ENCODE measurements at places on chromosomes 12 and 14.

DNA sequence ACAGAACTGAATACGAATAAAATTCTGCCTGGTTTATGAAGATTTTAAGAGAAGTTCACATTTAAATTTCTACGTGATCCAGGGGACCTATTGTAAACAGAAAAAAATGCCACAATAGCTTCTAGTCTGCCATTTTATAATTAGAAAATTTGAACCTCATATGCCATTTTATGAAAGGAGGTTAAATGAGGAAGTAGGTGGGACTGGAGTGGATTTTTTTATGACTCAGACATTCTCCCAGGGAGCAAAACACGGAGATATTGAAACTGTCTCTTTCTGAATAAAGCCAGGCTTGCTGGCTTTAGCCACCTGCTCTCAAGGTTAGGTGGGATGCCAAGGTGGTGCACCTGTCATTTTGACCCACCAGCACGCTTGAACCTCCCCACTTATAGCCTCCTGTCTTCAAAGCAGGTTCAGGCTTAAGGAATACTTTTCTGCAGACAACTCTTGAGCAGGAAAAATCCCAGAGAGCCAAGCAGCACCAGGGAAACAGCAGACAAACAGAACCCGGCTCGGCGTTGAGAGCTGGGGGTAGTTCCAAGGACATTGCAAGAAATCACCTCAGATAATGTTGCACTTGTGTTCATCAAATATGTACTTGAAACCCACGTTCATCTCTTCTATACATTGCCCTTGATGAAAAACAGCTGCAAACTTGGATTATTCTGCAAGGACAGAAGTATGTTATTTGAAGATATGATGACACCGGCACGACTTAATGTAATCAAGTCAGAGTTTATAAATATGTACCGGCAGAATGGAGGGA, 203.7 kb downstream of the PPM1H start:
- no peak for DNase-seq

DNA sequence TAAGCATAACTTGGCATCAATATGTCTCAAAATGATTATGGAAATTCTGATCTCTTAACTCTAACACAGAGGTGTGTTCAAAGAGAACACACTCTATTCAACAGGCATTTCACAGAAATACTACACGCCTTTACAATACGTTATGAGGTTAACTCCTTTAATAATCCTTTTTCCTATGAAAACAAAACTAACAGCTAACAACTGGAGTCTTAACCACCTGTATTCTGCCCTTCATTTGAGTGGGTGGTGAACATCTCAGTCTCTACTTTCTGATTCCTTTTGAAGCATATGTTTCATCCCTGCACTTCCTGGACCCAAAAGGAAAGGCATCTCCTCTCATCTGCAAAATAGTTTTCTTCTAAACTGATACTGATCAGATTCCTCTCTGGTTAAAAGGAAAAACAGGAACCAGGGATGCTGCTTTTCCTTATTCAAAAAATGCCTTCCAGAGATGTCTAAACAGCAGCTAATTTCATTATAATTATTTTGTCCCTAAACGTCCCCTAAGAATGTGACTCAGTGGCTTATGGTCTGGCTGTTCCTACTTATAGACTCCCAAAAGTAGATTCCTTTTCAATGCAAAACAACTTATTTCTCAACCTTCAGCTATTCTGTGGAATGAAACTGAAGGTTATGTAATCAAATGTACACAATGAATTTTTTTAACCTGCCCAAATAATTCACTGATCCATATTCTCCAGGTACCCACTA, 24.1 kb downstream of the ITPR2 start:
- no peak for DNase-seq

- DNase-seq, result no peak
These were observed 156.3 kb downstream of the RIMBP2 start for GRCh38 chr12:130559806-130560205.

GRCh38 chr12:78189656-78190055, 359.0 kb downstream of the NAV3 start:
- DNase-seq, result no peak

DNA sequence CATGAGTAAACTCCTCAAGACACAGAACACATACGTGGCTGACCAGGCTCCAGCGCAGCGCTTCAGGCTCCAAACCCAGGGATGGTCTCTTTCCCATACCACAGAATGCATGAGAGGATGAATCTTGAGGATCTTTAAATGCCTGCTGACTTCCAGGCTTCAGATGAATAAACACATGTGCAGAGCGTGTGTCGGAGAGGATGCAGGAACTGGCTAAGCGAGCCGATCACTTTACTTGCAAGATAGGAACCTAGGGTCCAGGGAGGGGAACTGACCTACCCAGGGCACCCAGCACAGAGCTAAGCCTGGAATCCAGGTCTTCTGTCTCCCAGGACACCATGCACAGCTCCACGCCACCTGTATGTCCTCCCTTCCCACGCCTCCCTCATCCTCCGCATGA, 209.8 kb downstream of the BCL11B start:
- DNase-seq, result no peak

DNA sequence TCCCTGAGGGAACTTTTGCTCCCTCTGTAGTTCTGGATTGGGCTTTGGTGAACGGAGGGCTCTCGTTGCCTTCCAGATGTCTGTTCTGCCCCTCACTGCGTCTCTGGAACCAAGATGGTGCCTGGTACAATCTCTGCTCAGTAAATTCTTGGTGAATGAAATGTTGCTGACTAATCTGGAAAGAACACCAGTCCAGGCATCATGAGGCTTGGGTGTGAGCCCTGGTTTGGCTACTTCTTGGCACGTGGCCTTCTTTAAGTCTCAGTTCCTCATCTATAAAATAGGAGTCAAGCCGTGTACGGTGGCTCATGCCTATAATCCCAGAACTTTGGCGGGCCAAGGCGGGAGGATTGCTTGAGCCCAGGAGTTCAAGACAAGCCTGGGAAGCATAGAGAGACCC, 4.3 kb downstream of the HHIPL1 start:
- no peak for DNase-seq

GRCh38 chr12:88241862-88242570, 99.9 kb downstream of the TMTC3 start:
- DNase-seq, result peak; percentile 90

DNA sequence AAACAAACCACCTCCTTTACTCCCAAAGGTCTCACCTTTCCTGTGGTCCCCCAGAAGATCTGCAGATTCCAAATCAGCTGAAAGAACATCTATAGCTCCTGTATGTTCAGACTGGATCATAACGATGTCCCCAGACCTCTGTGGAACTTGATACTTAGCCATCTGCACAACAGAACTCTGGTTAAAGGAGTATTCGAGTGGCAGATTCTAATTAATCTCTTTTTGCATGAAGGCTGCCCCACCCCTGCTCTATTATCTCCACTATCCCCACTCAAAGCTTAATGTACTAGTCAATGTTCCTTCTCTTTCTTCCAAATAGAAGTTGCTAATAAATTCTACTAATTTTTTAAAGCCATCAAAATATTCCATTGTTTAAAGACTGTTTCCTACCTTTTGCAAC, 22.8 kb downstream of the GSTZ1 start:
- DNase-seq, result no peak

- DNase-seq, result peak; percentile 71
These were observed 10.7 kb downstream of the IFT81 start for GRCh38 chr12:110134691-110135411.

DNA sequence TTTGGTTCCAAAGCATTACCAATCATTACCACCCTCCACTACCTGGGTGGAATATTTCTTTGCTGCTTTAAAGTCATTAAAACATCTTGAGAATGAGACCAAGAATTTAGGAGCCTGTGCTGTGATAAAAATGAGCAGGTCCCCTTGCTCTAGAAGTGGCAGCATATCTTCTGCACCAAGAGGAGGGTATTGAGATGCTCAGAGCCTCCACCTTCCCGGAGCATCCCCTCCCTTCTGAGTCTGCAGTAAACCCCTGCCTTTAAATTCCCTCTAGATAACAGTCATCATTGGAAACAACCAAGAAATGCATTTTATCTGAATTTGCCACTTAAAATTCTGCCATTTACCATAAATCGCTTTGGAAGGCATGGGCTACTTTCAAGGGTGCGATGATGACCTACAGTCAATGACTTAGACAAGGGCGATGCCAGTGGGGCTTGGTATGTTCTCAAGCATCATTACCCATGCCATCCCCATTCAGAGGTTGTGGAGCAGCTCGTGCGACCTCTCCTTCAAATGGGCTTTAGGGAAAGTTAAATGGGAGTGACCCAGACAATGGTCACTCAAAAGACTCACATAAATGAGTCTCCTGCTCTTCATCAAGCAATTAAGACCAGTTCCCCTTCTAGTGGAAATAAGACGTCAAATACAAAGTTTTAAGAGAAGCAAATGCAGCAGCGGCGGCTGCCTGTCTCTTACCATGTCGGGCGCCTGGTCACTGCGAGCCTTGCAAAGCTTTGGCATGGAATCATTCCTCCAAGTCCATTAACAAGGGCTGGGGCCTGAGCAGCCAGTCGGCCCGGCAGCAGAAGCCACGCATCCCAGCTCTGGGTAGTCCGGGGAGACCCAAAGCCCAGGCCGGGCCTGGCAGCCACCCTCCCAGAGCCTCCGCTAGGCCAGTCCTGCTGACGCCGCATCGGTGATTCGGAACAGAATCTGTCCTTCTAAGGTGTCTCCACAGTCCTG, 334.5 kb downstream of the TMEM121 start:
- no peak for DNase-seq

DNA sequence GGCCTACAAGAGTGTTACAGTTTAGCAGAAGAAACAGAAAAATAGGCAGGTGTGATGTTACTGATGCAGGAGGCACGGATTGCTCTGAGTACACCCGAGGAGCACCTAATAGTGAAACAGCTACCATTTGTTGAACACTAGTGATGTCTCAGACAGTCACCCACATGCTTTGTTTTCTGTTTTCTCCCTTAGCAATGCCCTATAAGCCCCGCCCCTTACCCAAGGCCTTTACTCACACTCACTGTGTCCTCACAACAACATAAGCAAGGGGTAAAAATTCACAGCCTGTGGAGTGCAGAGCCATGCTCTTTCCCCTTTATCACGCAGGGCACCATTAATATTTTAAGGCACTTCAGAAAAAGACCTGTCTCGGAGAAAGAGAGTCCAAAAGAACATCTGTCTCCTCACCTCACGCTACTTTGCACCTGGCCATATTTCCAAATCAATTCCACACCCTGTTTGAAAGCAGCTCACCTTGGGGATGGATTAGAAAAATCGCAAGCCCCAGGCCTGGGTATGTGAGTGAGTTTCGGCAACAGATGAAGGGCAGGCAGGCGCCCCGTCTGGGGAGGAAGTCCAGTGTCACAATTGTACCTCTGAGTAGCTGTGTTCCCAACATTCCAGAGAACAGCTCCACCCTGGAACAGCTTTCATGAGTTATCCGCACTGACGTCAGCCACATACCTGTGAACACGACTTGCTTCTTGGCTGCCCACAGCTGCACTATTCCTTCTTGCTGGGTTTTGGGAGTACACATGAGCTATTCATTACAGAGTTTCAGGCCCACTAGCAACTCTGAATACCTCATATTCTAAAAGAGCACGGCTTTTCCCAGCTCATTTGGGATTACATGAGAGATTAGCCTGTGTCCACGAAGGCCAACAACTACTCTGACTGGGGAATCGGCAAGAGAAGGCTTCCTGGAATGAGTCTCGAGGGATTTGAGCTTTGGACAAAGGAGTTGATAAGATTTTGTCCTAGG, 26.0 kb downstream of the MAPK1IP1L start:
- no peak for DNase-seq

DNA sequence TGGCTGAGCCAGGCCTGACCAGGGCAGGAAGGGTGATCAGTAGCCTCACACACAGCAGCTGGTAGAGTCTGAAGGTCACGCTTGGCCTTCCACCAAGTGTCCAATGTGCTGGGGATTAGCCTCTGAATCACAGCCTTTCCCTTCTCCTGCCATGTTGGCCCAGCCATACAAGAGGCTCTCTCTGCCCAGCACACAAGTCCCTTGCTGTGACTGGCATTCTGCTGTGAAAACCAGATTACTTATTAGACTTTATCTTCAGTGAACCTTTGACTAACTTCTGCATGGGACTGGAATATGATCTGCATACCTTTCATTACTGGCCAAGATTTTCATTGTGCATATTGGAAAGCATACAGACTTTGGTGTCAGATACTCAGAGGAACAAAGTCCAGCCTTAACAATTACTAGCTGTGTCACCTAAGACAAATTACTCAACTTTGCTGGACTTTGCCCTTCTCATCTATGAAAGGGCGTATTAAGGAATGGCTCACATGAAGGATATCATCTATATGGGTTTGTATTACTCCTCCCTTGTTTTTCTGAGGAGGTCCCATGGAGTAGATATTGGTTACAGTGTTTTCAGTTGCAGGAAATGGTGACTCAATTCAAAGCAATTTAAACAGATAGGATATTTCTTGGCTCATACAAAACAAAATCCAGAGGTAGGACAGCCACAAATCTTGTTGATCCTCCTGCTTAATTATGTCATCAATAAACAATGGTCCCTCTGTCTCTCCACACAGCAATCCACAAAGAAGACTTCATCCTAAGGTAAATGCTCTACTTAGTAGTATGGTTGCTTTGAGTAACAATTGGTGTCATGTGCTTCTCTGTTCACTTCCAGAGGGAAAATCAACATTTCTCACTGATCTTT, 99.6 kb downstream of the DYRK2 start:
- DNase-seq, result no peak

GRCh38 chr12:64218597-64218996, 3.5 kb downstream of the KICS2 start:
- DNase-seq, result no peak

DNA sequence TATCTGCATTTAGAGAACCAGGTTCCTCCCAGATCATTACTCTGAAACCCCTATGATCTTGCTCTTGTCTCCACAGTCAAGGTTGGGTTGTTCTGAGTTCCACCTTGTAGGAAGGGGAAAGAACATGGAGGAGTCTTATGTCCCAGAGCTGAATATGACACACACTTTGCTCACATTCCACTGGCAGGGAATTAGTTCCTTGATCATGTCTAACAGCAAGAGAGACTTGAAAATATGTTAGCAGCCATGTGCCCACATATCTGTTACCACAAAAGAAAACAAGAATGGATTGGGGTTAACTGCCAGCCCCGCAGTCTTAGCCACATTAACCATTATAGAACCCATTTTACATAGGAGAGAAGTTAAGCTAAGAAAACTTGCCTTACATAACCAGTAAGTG, 71.1 kb upstream of the MDM1 start:
- DNase-seq, result no peak

GRCh38 chr12:3820122-3820521, 53.1 kb downstream of the PARP11 start:
- no peak for DNase-seq

DNA sequence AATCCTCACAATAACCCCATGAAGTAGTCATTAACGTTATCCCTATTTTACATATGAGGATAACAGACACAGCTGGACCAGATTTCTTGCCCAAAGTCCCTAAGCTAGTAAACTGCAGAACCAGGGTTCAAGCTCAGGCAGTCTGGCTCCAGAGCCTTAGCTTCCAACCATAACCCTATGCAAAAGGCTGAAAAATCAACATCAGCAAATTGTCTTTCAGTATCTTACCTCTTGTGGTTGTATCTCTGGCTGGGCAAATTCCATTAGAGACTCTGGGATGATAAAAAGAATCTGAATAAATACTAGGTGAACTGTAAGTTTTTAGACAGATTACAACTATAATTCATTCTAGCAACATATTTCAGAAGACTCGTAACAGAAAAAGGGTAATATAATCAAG, 24.7 kb downstream of the CAPRIN2 start:
- DNase-seq, result no peak

GRCh38 chr12:44875417-44875953, 630 bp downstream of the NELL2 start:
- DNase-seq, result no peak

- DNase-seq, result no peak
These were observed 1.2 kb downstream of the ITGB7 start for GRCh38 chr12:53205747-53206419.
